Sigmoid colon (tissue), 7 donors: ENCODE measurements at places on chromosomes 7 and 10. TPM values are rescaled to one million over a fixed set of nuclear protein-coding genes. Genes with fewer than 3 reads are reported as not detected.

MYH16 gene
- total RNA-seq, result not detected

SCIN gene
- total RNA-seq, result 0.49 TPM

APBB1IP gene
- 3.3 TPM for total RNA-seq

HGF gene
- total RNA-seq, result 27.2 TPM

PPP1R3A gene
- not detected for total RNA-seq

AUTS2 gene
- total RNA-seq, result 38.2 TPM

ADGRA1 gene
- total RNA-seq, result 0.14 TPM

POLR3A gene
- 12.2 TPM for total RNA-seq

SDHAF3 gene
- total RNA-seq, result 3.3 TPM

TFR2 gene
- total RNA-seq, result 0.71 TPM

PDE6C gene
- not detected for total RNA-seq

- H3K27ac ChIP-seq, result no peak overlapping the region
- H3K36me3 ChIP-seq, result peaks cover 39% of the 10 kb centered on the region
- DNase-seq, result no peak
- no peaks in the 10 kb centered on the region for H3K27me3 ChIP-seq
Measured at GRCh38 chr7:140048138-140048537, 14.6 kb downstream of the PARP12 start.

- H3K4me3 ChIP-seq, result no peak overlapping the region
- peaks cover 36% of the 10 kb centered on the region for H3K4me1 ChIP-seq
- H3K27ac ChIP-seq, result peak overlapping the region; percentile 66
- DNase-seq, result peak; percentile 46
- H3K36me3 ChIP-seq, result peaks cover 16% of the 10 kb centered on the region
- H3K27me3 ChIP-seq, result no peaks in the 10 kb centered on the region
Measured at GRCh38 chr10:393787-394438, 258.7 kb downstream of the ZMYND11 start.

DNA sequence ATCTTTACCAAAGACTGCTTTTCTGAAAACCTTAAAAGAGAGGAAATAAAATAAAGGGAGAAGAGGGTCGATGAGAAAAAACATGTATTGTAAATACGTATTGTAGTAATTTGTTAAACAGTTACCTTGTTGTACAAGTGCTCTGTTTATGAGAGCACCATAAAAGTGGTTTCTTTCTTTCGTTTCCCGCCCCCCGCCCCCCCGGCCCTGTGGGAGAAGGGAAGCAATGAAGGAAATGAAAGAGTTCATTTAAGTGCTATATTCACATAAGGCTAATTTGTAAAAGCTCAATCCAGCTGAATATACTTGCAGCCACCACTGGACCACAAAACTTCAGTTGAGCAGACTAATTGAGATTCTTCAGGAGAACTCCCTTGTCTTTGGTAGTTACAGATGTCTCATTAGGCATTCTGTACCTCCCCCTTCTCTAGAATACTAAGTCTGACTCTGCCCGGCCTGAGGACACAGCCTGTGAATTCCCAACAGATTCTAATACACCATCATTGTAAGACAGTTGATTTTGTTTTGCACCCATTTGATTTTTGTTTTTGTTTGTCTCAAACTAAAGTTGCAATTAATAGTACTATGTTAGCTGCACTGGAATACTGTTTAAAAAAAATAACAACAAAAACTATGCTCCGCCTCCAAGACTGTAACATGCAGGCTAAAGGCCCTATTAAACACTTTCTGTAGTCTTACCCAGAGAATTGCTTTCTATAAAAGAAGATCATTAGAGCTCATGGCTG lies 124.9 kb downstream of the ARHGAP12 start:
- DNase-seq, result no peak
- H3K27ac ChIP-seq, result peak overlapping the region; percentile 42
- H3K36me3 ChIP-seq, result no peaks in the 10 kb centered on the region
- peaks cover 7% of the 10 kb centered on the region for H3K4me1 ChIP-seq

DNA sequence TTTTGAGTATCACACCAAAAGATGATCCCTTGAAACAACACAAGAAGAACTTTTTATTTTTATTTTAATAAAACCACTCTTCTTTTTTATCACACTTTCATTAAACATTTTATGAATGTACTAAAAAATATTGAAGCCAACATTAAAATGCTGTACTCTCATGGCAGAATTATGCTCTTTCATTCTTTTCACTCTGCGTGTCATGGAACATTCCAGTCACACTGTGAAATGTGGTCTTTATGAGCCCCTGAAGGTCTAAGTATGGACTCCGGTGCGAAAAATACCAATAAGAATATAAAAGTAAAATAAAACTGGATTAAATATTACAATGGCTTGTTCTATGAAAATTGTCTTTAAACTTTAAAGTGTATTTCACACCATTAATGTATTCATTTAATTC lies 148.4 kb downstream of the TMEM26 start:
- H3K36me3 ChIP-seq, result no peaks in the 10 kb centered on the region
- H3K27me3 ChIP-seq, result no peaks in the 10 kb centered on the region
- no peak overlapping the region for H3K4me3 ChIP-seq
- DNase-seq, result no peak
- H3K27ac ChIP-seq, result no peak overlapping the region
- no peaks in the 10 kb centered on the region for H3K4me1 ChIP-seq

GRCh38 chr7:116984917-116985316 lies 31.6 kb downstream of the ST7 start:
- no peaks in the 10 kb centered on the region for H3K36me3 ChIP-seq
- H3K4me3 ChIP-seq, result no peak overlapping the region
- H3K27me3 ChIP-seq, result no peaks in the 10 kb centered on the region
- DNase-seq, result no peak

- no peak overlapping the region for H3K27ac ChIP-seq
- no peaks in the 10 kb centered on the region for H3K27me3 ChIP-seq
- H3K4me3 ChIP-seq, result no peak overlapping the region
- no peak for DNase-seq
Measured at GRCh38 chr10:126570621-126571602, 99.6 kb downstream of the C10orf90 start.

DNA sequence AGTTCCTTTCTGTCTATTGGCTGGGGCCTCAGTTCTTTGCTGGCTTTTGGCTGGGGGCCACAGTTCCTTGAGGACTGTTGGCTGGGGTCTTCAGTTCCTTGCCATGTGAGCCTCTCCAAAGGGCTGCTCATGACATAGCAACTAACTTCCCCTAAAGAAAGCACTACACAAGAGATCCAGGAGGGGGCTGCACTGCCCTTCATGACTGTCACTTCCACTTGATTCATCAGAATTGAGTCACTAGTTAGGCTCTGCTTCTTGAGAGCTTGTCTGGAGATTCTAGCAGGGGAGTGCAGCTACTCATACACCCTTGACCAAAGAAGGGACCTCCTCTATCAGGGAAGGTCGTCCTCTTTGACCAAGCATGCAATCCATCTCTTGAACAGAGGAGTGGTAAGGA lies 38.0 kb upstream of the MKX start:
- no peaks in the 10 kb centered on the region for H3K27me3 ChIP-seq
- DNase-seq, result no peak
- no peak overlapping the region for H3K4me3 ChIP-seq
- H3K27ac ChIP-seq, result no peak overlapping the region

- H3K36me3 ChIP-seq, result no peaks in the 10 kb centered on the region
- no peak for DNase-seq
- H3K4me1 ChIP-seq, result peaks cover 5% of the 10 kb centered on the region
- H3K27me3 ChIP-seq, result no peaks in the 10 kb centered on the region
- no peak overlapping the region for H3K4me3 ChIP-seq
- H3K27ac ChIP-seq, result no peak overlapping the region
Measured at GRCh38 chr7:87231258-87231657, 11.7 kb upstream of the TMEM243 start.

DNA sequence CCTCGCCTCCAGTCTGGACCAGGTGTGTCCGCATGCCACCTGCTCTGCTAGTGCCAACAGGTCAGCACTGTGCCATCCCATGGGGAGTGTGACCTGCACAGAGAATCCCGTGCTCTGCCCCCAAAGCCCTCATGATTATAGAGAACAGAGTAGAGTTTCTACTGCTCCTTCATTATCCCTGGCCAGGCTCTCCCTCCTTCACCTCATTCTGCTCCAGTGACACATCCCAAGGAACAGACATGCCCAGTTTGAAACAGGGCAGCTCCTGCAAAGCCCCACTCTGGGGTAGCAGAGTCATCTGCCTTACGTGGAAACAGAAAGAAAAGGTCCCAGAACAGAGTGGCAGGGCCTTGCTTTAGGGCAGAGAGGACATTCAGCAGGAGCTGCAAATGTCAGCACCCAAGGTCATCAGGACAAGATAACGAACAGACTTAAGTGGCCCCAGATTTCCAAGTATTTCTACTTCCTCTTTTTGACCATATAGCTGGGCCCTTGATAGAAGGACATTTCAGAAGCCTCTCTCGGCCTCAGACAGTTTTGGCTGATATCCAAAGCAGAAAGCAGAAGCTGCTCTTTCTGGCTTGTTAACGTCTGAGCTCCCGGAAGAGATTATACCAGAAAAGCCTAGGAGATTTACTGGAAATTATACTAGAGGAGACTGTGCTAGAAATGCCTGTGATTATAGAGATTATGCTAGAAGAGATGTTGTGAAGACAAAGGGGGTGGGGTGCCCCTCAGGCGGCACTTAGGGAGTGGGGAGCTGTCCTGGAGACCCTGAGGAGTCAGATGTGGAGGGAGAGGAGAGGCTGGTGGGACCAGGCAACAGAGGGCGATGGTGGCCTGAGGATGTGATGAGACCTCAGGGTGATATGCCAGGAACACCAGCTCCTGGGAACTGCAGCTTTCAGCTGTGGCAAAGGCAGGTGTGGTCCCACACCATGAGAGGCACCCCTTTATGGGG lies 12.6 kb downstream of the TMEM176B start:
- H3K27ac ChIP-seq, result peak overlapping the region; percentile 28
- H3K4me3 ChIP-seq, result no peak overlapping the region
- no peaks in the 10 kb centered on the region for H3K27me3 ChIP-seq
- DNase-seq, result no peak

- no peak for DNase-seq
- H3K36me3 ChIP-seq, result no peaks in the 10 kb centered on the region
- H3K27ac ChIP-seq, result no peak overlapping the region
- H3K27me3 ChIP-seq, result no peaks in the 10 kb centered on the region
Measured at GRCh38 chr10:28248092-28248491, 54.8 kb downstream of the MPP7 start.

- no peak overlapping the region for H3K27ac ChIP-seq
- H3K4me1 ChIP-seq, result no peaks in the 10 kb centered on the region
- DNase-seq, result no peak
- H3K4me3 ChIP-seq, result no peak overlapping the region
- no peaks in the 10 kb centered on the region for H3K27me3 ChIP-seq
Measured at GRCh38 chr7:134195252-134195651, 68.1 kb downstream of the LRGUK start.

DNA sequence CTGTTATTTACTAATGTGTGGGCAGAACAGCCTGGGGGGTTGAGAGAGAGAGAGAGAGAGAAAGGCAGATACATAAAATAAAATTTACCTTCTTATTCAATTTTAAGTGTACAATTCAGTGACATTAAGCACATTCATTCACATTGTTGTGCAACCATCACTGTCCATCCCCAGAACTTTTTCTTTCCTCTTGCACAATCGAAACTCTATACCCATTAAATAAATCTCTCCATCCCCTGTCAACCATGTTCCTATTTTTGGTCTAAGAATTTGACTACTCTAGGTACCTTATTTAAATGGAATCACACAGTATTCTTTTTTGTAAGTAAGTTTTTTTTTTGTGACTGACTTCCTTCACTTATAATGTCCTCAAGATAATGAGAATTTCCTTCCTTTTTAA lies 181.6 kb downstream of the SND1 start:
- H3K4me3 ChIP-seq, result no peak overlapping the region
- no peaks in the 10 kb centered on the region for H3K36me3 ChIP-seq
- no peaks in the 10 kb centered on the region for H3K27me3 ChIP-seq
- no peak overlapping the region for H3K27ac ChIP-seq

GRCh38 chr7:5589819-5590595 lies 166.4 kb upstream of the TNRC18 start:
- H3K27ac ChIP-seq, result no peak overlapping the region
- peaks cover 7% of the 10 kb centered on the region for H3K27me3 ChIP-seq
- DNase-seq, result no peak
- peaks cover 36% of the 10 kb centered on the region for H3K4me1 ChIP-seq
- H3K4me3 ChIP-seq, result no peak overlapping the region

GRCh38 chr7:2520761-2521290 lies 1.3 kb downstream of the LFNG start:
- peaks cover 46% of the 10 kb centered on the region for H3K4me1 ChIP-seq
- H3K36me3 ChIP-seq, result no peaks in the 10 kb centered on the region
- peaks cover 65% of the 10 kb centered on the region for H3K27me3 ChIP-seq
- peak overlapping the region; percentile 1 for H3K4me3 ChIP-seq
- peak overlapping the region; percentile 48 for H3K27ac ChIP-seq

- no peaks in the 10 kb centered on the region for H3K36me3 ChIP-seq
- no peaks in the 10 kb centered on the region for H3K4me1 ChIP-seq
- no peak overlapping the region for H3K27ac ChIP-seq
- no peak for DNase-seq
Measured at GRCh38 chr10:126586878-126587277, 83.6 kb downstream of the C10orf90 start.

- no peak overlapping the region for H3K4me3 ChIP-seq
- no peaks in the 10 kb centered on the region for H3K36me3 ChIP-seq
- no peaks in the 10 kb centered on the region for H3K4me1 ChIP-seq
- no peak overlapping the region for H3K27ac ChIP-seq
Measured at GRCh38 chr10:128837478-128837877, 629.6 kb upstream of the MGMT start.
